ENCODE measurements at places on chromosomes 11 and 22. TPM values are rescaled to one million over a fixed set of nuclear protein-coding genes. Genes with fewer than 3 reads are reported as not detected.

Gene KCNJ5
- not detected for total RNA-seq

DNA sequence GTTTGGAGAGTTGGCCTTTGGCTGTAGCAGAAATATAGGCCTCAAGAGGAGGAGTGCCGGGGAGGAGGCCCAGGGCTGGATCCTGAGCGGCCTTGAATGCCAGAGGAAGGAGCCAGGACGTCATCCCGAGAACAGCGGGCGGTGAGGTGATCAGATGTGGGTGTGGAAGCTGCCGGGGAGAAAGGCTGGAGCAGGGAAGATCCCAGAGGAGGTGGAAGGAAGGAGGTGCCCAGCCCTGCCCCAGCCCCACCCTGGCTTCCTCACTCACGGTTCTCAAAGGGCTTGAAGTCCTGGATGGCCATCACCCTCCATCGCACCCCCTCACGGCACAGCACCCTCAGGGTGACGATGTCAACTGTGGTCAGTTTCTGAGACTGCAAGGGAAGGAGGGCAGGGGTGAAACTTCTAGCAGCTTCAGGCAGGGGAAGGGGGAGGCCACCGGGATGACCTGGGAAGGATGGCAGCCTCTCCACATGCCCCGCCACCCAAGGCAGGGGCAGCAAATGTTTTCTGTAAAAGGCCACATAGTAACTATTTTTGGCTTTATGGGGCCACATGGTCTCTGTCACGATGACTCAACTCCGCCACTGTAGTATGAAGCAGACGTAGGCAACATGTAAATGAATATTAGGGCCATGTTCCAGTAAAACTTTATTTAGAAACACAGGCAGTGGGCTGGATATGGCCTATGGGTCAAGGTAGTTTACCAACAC lies 10.7 kb downstream of the IL2RB start:
- peak overlapping the region; percentile 56 for H3K4me3 ChIP-seq
- H3K27me3 ChIP-seq = no peaks in the 10 kb centered on the region
- H3K36me3 ChIP-seq = peaks cover 10% of the 10 kb centered on the region
- DNase-seq = no peak
- H3K27ac ChIP-seq = peak overlapping the region; percentile 94
- H3K4me1 ChIP-seq = peaks cover 23% of the 10 kb centered on the region

GRCh38 chr11:47466701-47467250 lies 17.8 kb upstream of the RAPSN start:
- no peaks in the 10 kb centered on the region for H3K27me3 ChIP-seq
- DNase-seq = no peak
- H3K36me3 ChIP-seq = peaks cover 4% of the 10 kb centered on the region
- H3K4me1 ChIP-seq = peaks cover 11% of the 10 kb centered on the region
- H3K27ac ChIP-seq = no peak overlapping the region
- H3K4me3 ChIP-seq = no peak overlapping the region

Gene H19
- total RNA-seq = not detected

GRCh38 chr11:70127653-70128434 lies 49.7 kb downstream of the ANO1 start:
- H3K4me3 ChIP-seq = no peak overlapping the region
- H3K36me3 ChIP-seq = no peaks in the 10 kb centered on the region
- no peak overlapping the region for H3K27ac ChIP-seq
- no peak for DNase-seq
- peaks cover 4% of the 10 kb centered on the region for H3K27me3 ChIP-seq
- H3K4me1 ChIP-seq = no peaks in the 10 kb centered on the region

DNA sequence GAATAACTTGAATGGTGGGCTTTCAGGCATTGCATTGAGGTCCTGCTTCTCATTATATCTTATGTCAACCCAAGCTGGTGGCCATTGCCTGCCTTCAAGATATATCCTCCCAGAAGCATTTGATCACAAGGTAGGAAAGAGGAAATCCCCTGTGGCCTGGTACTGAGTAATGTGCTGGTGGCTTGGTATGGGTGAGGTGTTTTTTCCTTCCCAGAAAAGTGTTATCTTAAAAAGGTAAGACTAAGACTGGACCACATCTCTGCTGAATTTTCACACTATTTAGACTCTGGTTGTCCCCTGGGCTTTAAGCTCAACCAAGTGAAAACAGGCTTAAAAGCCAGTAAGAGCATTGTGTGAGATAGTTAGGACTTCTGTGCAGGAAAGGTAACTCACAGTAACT lies 3.7 kb downstream of the INSC start:
- H3K36me3 ChIP-seq = peaks cover 15% of the 10 kb centered on the region
- DNase-seq = no peak
- H3K27ac ChIP-seq = no peak overlapping the region

- no peaks in the 10 kb centered on the region for H3K36me3 ChIP-seq
- no peaks in the 10 kb centered on the region for H3K4me1 ChIP-seq
- H3K27me3 ChIP-seq = peaks cover 1% of the 10 kb centered on the region
Measured at GRCh38 chr22:21070690-21071615, 25.2 kb downstream of the LRRC74B start.

Gene HBG1
- total RNA-seq = not detected

Gene OR52N5
- not detected for total RNA-seq

DNA sequence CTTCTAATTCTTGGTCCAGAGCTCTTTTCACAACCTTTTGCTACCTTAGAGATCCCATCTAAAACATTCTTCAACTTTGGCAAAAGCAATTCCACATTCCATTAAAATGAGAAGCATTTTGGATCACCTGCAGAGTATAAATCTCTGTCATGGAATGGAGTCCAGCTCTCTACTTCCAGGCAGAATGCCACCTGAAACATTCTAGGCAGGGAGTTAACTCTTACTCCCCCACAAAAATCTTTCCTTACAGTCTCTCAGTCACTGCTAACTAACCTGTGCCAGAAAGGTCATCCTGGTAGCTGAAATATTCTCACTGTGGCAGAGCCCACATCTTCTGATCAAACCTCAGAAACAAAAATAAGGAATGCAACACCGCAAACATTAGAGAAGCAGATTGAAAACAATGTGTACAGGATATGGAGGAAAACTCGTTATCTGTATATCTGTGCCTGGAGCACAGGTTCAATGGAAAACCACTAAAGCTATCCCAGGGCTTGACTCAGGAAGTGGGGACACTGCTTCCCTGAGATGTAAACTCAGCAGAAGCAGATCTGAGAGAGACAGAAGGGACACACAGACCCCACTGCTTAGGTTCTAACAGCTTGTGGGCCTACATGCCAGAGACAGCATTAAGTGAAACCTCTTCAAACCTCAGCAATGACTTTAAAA lies 78.9 kb downstream of the KCNC1 start:
- no peak overlapping the region for H3K27ac ChIP-seq
- H3K4me3 ChIP-seq = no peak overlapping the region
- no peak for DNase-seq
- H3K4me1 ChIP-seq = peaks cover 3% of the 10 kb centered on the region
- peaks cover 11% of the 10 kb centered on the region for H3K36me3 ChIP-seq
- H3K27me3 ChIP-seq = no peaks in the 10 kb centered on the region

DNA sequence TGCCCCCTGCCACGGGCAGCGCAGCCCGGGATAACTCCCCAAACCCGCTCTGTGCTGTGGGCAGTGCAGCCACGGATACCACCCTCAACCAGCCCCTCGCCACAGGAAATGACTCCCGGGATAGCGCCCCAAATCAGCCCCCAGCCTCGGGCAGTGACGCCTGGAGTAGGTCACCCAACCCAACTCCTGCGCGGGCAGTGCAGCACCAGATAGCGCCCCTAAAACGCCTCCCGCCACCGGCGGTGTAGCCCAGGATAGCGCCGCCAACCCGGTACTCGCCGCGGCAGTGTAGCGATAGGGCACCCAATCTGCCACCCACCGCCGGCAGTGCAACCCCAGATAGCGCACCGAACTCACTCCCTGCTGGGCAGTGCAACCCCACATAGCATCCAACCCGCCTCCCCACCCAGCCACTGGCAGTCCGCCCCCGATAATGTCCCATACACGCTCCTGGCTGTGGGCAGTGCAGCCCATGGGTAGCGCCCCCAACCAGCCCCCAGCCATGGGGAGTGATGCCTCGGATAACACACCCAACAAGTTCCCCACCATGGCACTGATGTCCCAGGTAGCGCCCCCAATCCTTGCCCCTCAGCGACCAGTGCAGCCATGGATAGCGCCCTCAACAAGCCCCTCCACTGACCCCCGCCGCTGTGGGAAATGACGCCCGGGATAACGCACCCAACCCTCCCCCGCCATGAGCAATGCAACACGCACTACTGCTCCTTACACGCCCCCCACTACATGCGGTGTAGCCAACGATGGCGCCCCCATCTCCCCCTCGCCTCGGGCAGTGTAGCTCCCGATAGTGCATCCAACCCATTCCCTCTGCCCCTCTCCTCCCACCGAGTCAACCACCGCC lies 1.5 kb downstream of the RFPL2 start:
- DNase-seq = no peak
- H3K27ac ChIP-seq = peak overlapping the region; percentile 81
- H3K36me3 ChIP-seq = peaks cover 3% of the 10 kb centered on the region
- peaks cover 49% of the 10 kb centered on the region for H3K4me1 ChIP-seq
- H3K4me3 ChIP-seq = peak overlapping the region; percentile 91

GRCh38 chr11:65433657-65434056 lies 11.1 kb downstream of the NEAT1 start:
- peaks cover 62% of the 10 kb centered on the region for H3K4me1 ChIP-seq
- no peak overlapping the region for H3K27ac ChIP-seq
- H3K36me3 ChIP-seq = peaks cover 3% of the 10 kb centered on the region
- no peaks in the 10 kb centered on the region for H3K27me3 ChIP-seq

GRCh38 chr11:78023426-78023825 lies 350 bp upstream of the KCTD14 start:
- H3K4me1 ChIP-seq = peaks cover 6% of the 10 kb centered on the region
- DNase-seq = no peak
- peaks cover 25% of the 10 kb centered on the region for H3K27me3 ChIP-seq

Measured in T-helper 17 cell (primary cell).